Left renal cortex interstitium (tissue), 4 donors: ENCODE measurements at places on chromosomes 11 and 22.

DNA sequence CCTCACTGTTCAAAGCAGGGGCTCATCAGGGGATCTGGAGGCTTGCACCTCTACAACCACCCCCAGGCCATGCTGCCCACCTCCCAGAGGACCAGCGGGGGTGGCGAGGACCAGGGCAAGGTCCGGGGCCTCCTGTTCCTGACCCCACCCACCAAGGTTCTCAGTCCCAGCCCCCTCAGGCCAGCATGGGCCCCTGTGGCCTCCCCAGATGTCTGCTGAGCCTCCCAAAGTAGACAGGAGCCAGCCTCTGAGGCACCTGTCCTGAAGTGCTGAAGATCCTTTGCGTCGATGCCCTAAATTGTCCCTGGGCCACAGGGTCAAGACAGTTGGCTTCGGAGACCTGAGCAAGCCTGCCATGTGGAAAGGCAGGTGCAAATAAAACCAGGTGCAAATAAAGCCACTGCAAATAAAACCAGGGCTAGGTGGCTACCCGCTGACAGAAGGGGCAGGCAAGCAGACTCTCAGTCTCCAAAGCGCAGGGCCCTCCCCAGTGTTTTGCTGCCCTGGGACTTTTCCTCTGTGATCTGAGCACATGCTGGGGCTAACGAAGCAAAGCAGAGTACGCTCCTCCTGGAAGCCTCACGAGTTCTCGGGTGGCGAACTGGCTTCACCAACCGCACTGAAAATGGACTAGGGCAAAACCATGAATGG lies 22.4 kb upstream of the ARFGAP3 start:
- no peak for DNase-seq

DNA sequence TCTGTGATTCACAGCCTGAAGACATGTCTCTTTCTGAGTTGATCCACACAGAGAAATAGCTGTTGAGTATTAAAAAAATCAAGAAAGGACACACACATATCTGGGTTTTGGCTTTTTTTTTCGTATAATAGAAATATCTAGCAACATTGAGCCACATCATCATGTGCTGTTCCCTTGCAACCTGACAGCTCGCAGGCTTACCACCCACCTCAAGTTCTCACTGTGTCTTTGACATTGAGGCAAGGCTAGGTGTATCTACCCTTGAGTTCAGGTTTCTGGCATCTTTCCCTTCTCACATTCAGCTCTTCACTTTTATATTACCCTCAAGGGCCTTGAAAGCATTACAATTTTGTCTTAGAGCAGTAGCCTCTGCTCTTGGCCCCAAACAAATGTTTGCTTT lies 490.3 kb upstream of the KIRREL3 start:
- no peak for DNase-seq

DNA sequence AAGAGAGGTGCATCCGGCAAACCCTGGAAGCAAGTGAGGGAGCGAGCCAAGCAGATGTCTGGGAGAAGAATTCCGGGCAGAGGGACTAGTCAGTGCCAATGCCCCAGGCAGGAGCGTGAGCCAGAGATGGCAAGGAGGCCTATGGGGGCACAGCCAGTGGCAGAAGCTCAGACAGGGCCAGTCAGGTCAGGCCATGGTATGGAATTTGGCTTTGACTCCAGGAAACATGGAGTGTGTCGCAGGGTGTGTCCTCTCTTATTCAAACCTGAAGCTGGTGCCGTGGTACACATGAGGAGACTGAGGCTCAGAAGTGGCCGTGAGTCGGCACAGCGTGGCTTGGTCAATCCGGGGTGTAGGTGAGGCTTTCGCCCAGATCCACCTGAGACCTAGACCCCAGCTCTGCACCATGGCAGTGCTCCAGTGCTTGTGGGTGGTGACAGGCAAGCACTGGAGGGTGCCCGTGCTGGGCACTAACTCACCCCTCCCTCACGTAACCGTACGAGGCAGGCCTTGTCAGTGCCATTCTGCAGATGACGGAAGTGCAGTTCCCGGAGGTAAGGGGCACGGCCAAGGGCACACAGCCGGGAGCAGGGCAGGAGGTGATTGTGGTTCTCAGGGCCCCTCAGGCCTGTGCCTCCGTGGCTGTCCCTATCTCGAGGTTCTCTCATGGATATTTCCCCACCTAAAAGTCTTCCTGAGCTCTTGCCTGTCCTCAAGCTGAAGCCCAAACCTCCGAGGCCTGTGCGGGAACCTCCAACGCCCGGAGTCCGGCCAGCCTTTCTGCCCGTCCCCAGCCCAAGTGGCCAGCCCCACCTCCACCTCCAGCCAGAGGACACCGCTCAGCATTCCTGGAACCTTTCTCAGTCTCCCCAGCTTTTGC lies 10.6 kb upstream of the SPI1 start:
- no peak for DNase-seq

DNA sequence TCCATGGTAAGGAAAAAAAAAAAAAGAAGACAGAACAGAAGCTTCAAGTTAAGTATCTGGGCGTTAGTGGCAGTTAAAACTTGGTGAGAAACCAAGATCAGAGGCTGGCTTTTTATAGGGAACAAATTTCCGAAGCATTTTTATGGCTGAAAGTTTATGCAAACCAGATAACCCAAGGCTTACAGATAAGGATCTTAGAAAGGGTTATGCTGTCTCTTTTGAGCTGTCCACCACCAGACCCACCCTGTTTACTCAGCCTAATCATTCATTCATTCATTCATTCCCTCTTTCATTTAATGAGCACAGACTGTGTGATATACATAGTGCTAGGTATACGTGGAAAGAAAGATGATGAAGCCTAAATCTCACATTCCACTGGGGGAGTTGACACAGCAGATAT lies 89.5 kb downstream of the ME3 start:
- no peak for DNase-seq

GRCh38 chr22:26245001-26245400 lies 75.7 kb downstream of the SEZ6L start:
- DNase-seq, result no peak

- no peak for DNase-seq
These were observed 595.2 kb downstream of the BRD1 start for GRCh38 chr22:49232319-49233067.

DNA sequence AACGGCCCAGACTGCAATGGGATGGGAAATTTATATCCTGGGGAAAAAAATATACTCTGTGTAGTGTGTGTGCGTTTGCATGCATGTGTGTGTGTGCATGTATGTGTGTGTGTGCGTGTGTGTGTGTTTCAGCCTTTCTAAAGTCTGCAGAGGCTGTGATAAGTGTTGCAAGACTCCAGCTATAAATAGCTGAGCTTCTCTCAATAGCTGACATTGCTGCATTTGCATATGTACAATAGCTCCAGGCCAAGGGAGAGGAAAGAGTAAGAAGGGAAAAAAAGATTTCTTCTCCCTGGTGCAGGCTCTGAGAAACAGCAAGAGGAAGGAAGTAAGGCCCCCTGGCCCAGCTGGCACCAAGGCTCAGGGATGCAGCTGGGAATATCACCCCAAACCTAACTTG lies 483.0 kb downstream of the MN1 start:
- DNase-seq, result no peak

DNA sequence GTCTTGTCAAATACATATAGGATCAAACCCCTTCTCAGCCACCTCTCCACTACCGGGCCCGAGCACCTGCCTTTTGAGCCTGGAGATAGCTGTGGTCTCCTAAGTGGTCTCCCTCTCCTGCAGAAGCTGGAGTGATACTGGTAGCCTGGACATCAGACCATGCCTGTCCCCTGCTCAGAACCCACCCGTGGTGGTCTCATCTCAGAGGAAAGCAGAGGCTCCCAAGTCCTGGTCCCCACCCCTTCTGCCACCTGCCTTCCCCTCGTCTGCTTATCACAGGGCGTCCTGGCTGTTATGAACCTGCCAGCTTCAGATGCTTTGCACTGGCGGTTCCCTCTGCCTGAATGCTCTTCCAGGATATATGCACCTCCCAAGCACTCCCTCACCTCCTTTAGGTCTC lies 50.5 kb upstream of the EIF3D start:
- DNase-seq, result no peak

DNA sequence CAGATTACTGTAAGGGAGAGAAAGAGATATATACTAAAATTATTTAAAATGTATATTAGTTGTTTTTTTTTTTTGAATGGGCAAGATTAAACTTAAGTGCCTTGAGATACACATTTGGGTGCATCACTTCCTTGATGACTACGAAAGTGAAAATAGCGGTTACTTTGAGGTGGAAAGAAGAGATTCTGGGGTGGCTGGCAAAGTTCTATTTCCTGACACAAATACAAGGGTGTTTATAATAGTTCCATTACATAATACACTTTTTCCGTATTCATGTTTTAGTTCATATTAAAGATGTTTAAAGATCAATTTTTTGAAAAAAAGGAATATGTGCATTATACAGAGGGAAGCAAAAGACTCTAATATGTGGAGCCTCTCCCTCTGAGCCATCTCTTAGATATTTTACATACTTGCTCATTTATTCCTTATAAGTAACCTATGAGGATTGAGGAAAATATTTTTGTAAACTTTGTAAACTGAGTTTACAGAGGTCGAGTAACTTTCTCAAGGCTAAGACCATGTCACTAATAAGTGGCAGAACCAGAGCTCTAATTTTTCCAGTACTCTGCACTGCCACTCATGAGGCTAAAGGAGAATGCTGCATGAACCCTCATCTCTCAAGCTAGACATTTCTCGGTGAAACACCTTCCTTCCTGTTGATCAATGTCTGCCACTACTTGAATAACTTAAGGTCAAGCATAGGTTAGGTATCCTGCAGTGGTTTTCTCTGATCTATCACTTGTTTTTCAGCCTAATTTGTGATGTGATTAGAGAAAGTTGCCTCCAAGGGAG lies 58.6 kb downstream of the DDIAS start:
- no peak for DNase-seq

DNA sequence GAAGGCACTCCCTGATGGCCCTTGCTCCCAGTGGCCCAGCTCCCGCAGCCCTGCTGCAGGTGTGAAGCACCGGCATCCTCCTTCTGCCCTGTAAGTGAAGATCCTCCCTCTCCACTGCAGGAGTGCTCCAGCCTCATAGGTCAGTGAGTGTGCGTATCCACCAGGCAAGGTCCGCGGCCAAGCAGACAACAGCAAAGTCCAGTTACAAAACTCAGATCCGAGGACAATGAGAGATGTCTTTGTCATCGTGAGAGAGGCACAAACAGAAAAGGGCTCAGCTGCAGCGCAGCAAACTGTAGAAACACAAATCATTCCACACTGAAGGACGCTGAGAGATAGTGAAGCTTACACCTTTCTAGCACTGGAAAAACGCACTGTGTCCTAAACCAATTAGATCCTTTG lies 46.1 kb downstream of the MYH9 start:
- no peak for DNase-seq

DNA sequence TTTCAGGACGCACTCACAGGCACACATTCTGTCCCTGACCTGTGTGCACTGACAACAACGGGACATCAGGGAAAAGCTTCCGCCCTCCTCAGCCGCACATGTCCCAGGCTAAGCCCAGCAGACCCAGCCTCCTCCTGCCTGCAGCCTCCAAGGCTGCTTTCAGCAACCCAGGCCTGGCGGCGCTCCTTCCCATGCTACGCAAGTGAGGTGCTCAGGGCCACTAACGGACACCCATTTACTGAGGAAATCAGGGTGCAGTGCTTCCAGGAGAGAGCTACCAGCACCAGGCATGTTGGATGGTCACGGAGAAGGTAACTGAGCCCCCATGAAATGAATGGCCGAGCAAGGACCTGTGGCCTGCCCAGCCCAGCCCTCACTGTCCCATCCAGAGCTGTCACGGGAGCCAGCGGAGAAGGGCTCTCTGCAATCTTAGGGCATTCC lies 6.9 kb downstream of the MOB2 start:
- no peak for DNase-seq

DNA sequence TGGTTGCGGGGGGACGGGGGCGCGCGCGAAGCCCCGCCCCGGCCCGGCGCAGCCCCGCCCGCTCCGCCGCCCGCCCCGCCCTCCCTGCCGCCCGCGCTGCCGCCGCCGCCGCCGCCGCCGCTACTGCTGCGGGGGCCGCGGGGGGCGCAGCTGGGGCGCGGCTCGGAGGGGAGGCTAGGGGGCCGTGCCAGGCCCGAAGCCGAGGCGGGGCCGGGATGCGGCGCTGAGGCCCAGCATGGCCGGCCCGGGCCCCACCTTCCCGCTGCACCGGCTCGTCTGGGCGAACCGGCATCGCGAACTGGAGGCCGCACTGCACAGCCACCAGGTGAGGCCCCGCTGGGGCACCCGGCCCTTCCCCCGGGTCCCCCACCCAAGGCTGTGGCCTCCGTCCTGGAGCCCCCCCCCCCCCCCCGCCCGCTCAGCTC lies at the start of gene ANKRD13D:
ANKRD13D (plus strand) TSS at position 78 of the 425 bp plus-strand sequence; CDS start at position 236, 158 bp downstream.
- no peak for DNase-seq

DNA sequence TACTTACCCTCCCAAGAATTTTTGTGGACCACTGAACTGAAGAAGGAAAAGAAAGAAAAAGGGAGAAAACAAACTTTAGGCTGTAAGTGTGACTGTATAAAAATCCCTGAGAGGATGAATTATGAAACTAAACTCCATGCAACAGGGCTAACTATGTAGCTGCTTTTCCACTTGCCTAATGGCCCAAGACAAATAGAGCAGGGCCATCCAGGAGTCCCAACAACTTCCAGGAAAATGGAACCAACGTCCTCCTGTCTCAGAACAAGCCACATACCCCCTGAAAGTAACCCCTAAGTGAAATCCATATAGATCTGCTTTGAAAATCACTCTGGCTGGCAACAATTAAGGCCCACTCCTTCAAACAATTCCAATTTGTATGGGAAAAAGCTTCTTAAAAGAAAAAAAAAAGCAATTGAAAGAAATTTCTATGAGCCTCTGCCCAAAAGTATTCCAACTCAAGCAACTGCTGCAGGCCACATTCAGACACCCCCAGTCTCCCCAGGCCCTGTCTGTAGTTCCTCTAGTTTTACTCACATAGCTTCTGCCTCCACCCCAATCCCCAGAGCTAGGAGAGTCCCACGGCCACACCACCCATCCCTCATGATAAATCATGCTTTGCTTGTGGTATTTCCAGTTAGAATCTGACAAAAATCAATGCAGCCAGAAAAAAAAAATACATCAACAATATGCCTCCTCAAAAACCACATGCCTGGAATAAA lies 12.7 kb downstream of the RBFOX2 start:
- DNase-seq, result no peak

DNA sequence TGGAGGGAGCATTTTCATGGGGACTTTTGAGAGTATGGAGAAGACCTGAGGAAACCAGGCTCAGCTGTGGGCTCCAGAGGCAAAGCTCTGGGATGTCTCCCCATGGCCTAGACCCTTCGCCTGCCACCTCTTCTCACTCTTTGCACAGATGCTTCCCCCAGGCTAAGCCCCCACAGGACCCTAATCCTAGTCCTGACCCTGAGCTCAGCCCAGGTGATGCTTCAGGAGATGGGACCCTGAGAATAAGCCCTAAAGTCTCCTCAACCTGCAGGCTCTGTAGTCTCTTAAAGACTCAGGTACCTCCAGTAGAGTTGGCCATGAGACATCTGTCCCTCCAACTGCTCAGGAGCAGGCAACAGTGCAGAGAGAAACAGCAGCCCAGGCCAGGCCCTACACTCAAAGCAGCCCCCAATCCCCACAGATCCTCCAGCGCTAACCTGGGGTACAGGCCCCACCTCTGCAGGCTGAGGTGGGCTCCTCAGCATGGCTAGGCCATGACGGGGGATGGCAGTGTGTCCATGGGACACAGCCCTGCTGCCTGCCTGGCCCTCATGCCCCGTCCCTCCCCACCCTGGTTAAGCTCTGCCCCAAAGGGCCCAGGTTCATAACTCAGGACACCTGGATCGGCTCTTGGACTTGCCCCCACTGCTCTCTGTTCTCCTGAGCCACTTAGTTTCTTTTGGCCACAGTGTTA lies 39.4 kb downstream of the GGTLC2 start:
- no peak for DNase-seq

GRCh38 chr22:45014654-45015053 lies 4.8 kb upstream of the PHF21B start:
- DNase-seq, result no peak
